ENCODE measurements at places on chromosomes 16 and 17. TPM values are rescaled to one million over a fixed set of nuclear protein-coding genes. Genes with fewer than 3 reads are reported as not detected.

The MILR1 gene
- 2.0 TPM for total RNA-seq

The MMP25 gene
- 0.90 TPM for total RNA-seq

The AGRP gene
- total RNA-seq: not detected

The BCL6B gene
- total RNA-seq: not detected

The SLC35G6 gene
- not detected for total RNA-seq
